Osteocyte (in vitro differentiated cells): ENCODE measurements at places on chromosomes 3 and 15. TPM values are rescaled to one million over a fixed set of nuclear protein-coding genes. Genes with fewer than 3 reads are reported as not detected.

The MITF gene
- 5.8 and 6.1 TPM in 2 replicates for total RNA-seq

GRCh38 chr3:37588758-37589157 is 272.9 kb upstream of the CTDSPL start:
- DNase-seq = no peak
- no peak overlapping the region for H3K4me3 ChIP-seq
- no peak overlapping the region for H3K27ac ChIP-seq
- peaks cover 9% of the 10 kb centered on the region for H3K4me1 ChIP-seq
- no peaks in the 10 kb centered on the region for H3K36me3 ChIP-seq

GRCh38 chr3:182005701-182006100 is 294.0 kb downstream of the SOX2 start:
- H3K27ac ChIP-seq = no peak overlapping the region
- DNase-seq = no peak
- H3K27me3 ChIP-seq = peaks cover 8% of the 10 kb centered on the region
- H3K4me3 ChIP-seq = no peak overlapping the region
- H3K4me1 ChIP-seq = no peaks in the 10 kb centered on the region

GRCh38 chr3:110074095-110074494 is 736.7 kb upstream of the DPPA4 start:
- no peak overlapping the region for H3K27ac ChIP-seq
- no peak overlapping the region for H3K4me3 ChIP-seq
- no peak for DNase-seq
- no peaks in the 10 kb centered on the region for H3K36me3 ChIP-seq

The UROC1 gene
- total RNA-seq = not detected in 2 replicates

The IQCF6 gene
- not detected in 2 replicates for total RNA-seq

DNA sequence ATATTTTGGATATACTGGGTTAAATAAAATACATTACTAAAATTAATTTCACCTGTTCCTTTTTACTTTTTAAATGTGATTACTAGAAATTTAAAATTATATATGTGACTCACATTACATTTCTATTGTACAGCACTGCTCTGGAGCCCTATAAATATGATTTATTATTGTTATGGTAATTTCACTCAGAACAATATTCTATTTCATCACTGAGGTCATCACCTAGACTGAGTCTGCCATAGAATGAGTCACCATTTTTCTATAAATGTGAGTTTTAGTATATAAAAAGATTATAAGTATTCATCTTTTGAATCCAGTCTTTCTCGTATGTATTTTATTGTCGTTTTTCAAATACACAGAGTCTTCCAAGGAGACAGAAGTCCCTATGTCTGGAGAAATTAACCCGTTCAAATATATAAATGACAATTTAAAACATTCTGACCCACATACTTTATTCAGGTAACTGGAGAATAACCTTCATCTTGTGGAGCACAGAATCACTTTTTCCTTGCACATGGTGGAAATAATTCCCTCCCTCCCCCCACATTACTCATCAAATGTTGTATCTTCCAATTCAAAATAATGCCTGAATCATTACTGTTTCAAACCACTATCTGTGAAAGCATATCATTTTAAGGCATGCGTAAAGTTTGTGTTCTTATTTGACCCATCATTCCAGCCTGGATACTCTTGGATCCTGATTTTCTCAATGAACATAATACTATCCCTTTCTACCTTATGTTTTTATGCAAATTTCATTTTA is 30.0 kb downstream of the CHST14 start:
- H3K27me3 ChIP-seq = peaks cover 16% of the 10 kb centered on the region
- DNase-seq = no peak
- H3K27ac ChIP-seq = no peak overlapping the region
- no peaks in the 10 kb centered on the region for H3K36me3 ChIP-seq
- peaks cover 8% of the 10 kb centered on the region for H3K4me1 ChIP-seq

DNA sequence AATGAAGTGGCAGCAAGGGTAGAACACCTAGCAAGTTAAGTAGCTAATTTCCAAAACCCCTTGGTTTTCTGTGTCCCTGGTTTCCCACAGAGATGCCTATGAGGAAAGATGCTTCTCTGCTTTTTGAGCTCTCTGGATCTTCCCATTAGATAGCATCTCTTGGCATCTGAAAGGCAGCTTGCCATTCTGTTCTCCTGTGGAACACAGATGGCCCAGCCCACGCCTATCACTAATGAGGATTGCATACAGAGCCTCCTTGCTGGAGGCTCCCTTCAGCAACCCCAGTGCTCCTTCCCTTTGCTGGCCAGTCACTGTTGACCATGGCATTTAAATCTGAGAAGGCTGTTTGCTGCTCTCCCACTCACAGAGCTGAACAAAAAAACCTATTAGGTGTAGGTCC is 34.4 kb upstream of the ETV5 start:
- H3K36me3 ChIP-seq = no peaks in the 10 kb centered on the region
- no peak overlapping the region for H3K27ac ChIP-seq
- peaks cover 26% of the 10 kb centered on the region for H3K27me3 ChIP-seq

DNA sequence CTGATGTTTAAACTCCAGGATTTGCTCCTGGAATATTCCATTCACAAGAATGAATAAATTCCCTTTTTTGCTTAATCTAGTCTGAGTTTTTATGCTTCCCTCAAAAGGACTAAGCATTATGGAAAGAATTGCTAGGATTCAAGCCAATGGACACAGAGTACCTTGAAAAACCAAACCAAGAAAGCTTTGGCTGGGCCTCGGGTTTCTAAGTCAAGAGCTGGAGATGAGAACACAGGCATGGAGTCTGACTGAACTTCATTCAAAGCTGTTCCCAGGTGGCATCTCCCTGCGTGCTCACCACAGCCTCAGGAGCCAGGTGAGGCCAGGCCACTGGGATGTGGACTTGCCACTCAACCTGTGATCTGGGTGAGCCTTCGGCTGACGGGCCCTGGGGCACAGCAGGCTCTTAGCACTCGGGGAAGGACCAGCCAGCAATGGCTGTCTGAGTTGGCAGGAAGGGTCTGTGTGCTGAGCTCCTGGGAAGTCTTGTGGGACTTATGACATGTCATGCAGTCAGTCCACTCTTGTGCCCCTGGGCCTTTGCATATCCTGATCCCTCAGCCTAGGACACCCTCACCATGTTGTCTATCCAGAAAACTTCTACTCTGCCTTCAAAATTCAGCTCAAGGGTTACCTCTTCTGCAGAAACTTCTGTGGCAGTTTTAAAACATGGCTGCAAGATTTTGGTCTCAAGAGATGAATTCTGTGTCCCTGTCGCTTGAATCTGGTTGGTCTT is 21.8 kb downstream of the CRABP1 start:
- no peaks in the 10 kb centered on the region for H3K36me3 ChIP-seq
- H3K27me3 ChIP-seq = peaks cover 15% of the 10 kb centered on the region
- peaks cover 25% of the 10 kb centered on the region for H3K4me1 ChIP-seq
- H3K27ac ChIP-seq = no peak overlapping the region
- no peak overlapping the region for H3K4me3 ChIP-seq

DNA sequence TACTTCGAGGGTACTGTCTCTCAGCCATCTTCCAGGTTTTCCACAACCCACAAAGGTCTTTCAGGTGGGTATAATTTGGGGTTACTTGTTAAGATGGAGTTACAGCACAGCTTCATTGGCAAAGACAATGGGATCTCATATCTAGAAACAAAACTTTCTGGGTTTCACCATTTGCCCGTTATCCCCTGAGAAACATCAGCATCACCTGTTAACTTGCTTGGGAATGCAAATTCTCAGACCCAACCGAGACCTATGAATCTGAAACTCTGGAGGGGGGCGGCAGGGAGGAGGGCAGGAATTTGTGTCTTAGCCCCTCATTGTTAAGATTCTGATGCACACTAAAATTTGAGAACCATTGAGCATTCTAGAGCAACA is 176.4 kb downstream of the TNIK start:
- H3K36me3 ChIP-seq = no peaks in the 10 kb centered on the region
- no peaks in the 10 kb centered on the region for H3K27me3 ChIP-seq
- no peak for DNase-seq
- peak overlapping the region; percentile 88 for H3K27ac ChIP-seq
- no peak overlapping the region for H3K4me3 ChIP-seq

GRCh38 chr3:54358969-54359694 is 236.8 kb downstream of the CACNA2D3 start:
- H3K4me1 ChIP-seq = no peaks in the 10 kb centered on the region
- no peak for DNase-seq
- no peak overlapping the region for H3K4me3 ChIP-seq

DNA sequence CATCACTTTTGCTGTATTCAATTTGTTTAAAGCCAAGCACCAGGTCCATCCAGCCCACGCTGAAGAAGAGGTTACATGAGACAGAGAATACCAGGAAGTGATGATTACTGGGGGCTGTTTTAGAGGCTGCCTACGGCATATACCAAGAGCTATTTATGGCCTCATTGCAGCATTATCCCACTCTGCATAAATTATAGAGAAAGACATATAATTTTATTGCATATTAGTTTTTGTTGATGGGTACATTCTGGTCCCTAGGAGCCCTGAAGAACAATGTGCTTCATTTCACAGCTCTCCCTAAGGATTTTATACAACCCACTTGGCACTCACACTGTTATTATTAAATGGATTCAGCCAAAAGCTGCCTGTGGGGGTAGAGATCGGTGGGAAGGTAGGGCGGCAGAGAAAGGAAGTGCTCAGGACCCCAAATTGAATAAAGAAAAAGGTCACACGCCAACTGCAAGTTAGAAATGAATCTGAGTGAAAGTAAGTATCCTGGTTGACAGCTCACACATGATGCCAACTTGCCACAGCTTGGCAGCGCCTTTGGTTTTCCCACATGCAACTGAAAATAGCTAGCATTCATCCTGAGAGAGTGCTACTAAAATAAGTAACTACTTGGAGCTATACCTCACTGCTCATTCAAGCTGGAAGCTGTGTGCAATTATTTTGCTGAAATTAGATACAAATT is 73.7 kb downstream of the CCNL1 start:
- no peak overlapping the region for H3K4me3 ChIP-seq
- no peaks in the 10 kb centered on the region for H3K27me3 ChIP-seq
- peaks cover 54% of the 10 kb centered on the region for H3K4me1 ChIP-seq
- no peaks in the 10 kb centered on the region for H3K36me3 ChIP-seq
- no peak for DNase-seq
- peak overlapping the region; percentile 96 for H3K27ac ChIP-seq

DNA sequence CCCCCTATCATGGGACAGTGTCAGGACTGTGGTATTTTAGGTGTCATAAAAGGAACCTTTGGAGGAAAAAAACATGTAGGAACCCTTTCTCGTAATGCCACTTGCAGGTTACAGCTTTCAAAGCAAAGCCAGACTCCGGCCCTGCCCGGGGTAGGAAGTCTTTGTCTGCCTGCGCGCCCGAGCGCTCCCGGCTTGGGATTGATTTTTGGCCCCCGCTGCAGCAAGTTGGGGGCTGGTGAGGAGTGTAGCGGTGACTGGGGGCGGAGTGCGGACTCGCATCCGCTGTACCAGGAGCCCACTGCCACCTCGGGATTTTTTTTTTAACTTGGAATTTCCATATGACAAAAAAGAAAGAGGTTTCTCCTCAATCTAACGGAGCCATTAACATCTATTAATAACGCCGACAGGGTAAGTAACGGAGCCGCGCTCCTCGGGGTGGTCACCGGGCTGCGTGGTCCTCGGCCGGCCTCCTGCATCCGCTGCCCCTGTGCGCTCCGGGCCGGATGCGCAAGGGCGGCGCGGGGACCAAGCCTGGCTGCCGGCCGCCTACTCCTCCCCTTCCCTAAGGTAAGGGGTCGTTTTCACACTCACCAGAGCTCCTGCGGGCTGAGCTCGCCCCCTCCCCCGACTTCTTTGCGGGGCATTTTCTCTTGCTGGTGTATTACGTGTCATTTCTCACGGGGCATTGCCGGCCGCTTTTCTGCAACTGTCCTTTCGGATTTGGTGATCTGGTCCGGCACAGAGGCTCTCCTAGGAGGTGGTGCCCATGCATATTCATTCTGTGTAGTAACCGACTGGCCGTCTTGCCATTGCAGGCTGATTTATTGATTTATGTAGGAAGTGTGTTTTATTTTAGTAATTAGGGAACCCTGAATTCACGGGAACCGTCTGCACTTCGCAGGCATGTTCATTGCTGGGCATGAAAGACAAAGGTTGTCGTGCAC is 219.8 kb upstream of the TOPAZ1 start:
- H3K27ac ChIP-seq = peak overlapping the region; percentile 43
- peaks cover 9% of the 10 kb centered on the region for H3K36me3 ChIP-seq
- no peak for DNase-seq
- peak overlapping the region; percentile 77 for H3K4me3 ChIP-seq
- H3K27me3 ChIP-seq = peaks cover 6% of the 10 kb centered on the region

The GABRB3 gene
- total RNA-seq = 7.4 and 9.7 TPM in 2 replicates

DNA sequence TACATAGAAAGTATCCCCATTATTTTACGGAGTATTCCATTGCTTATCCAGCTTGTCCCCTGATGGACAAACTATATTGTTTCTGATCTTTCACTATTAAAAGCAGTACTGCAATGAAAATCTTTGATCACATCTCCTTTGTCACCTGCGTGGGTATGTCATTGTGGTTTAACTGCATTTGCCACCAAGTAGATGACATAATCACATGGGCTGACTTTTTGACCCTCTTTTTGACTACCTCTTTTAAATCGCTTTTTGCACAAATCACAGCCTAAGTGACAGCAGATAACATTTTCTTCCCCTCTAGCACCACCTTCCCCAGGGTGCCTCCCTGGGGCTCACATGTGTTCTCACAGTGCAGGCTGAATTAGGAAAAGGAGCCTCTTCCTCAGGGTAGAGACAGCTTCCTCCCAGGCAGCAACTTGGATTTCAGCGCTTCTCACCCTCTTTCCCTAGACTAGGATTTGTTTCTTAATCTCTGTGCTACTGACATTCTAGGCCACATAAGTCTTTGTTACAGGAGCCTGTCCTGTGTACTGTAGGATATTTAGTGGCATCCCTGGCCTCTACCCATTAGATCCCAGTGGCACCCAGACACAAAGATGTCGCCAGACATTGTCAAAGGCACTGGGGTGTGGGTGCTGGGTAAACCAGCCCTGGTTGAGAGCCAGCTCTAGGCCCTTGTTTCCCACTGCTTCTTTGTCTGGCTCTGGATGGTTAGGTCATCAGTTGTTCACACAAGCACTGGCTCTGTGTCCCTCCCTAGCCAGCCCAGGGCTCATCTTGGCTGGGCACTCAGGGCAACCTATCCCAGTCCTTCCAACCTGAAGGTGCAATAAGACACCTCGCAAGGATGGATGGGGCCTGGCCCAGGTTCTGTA is 1.3 kb upstream of the RBP1 start:
- H3K27me3 ChIP-seq = peaks cover 11% of the 10 kb centered on the region
- DNase-seq = no peak
- no peak overlapping the region for H3K27ac ChIP-seq
- H3K4me1 ChIP-seq = peaks cover 19% of the 10 kb centered on the region

- peaks cover 9% of the 10 kb centered on the region for H3K27me3 ChIP-seq
- no peak for DNase-seq
- no peaks in the 10 kb centered on the region for H3K36me3 ChIP-seq
- no peak overlapping the region for H3K4me3 ChIP-seq
These were observed 494.2 kb upstream of the THBS1 start for GRCh38 chr15:39086641-39087040.

- peaks cover 25% of the 10 kb centered on the region for H3K4me1 ChIP-seq
- H3K27ac ChIP-seq = no peak overlapping the region
- H3K27me3 ChIP-seq = no peaks in the 10 kb centered on the region
These were observed 61.6 kb downstream of the SPSB4 start for GRCh38 chr3:141112686-141113297.

GRCh38 chr3:185421577-185422232 is 58.8 kb downstream of the MAP3K13 start:
- H3K4me1 ChIP-seq = no peaks in the 10 kb centered on the region
- no peak overlapping the region for H3K27ac ChIP-seq
- H3K27me3 ChIP-seq = no peaks in the 10 kb centered on the region

The MYZAP gene
- total RNA-seq = 1.4 and 1.5 TPM in 2 replicates

The PKM gene
- 602 and 617 TPM in 2 replicates for total RNA-seq

GRCh38 chr3:14758959-14759358 is 59.8 kb upstream of the FGD5 start:
- no peak overlapping the region for H3K27ac ChIP-seq
- peaks cover 2% of the 10 kb centered on the region for H3K27me3 ChIP-seq
- no peak for DNase-seq
- H3K4me3 ChIP-seq = no peak overlapping the region
